ENCODE measurements at places on chromosomes 5 and 9.
A peak's percentile ranks its signal among the peaks of the same experiment; 100 is the strongest.

GRCh38 chr5:1540831-1541701 is 17.3 kb upstream of the LPCAT1 start:
- no peak for DNase-seq

DNA sequence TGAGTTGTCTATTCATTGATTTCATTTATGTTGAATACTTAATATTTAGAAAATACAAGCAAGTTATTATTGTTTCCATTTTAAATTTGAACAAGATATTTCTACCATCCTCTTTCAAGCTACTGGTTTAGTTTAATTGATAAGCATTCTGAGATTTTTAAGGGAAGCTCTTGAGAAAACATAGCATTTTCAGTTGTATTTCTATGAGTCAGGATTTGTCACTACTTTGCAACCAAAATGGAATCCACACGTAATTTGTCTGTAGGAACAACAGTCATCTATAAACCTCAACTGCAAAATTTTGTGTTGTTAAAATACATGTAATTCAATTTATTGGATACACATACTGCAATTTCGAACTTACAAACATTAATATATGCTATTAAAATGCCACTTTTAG is 74.0 kb downstream of the PRR16 start:
- DNase-seq: no peak

GRCh38 chr5:66993448-66993847 is 203.2 kb downstream of the CD180 start:
- DNase-seq: no peak

- DNase-seq: no peak
Measured at GRCh38 chr5:111070272-111071134, 1.0 kb upstream of the TSLP start.

DNA sequence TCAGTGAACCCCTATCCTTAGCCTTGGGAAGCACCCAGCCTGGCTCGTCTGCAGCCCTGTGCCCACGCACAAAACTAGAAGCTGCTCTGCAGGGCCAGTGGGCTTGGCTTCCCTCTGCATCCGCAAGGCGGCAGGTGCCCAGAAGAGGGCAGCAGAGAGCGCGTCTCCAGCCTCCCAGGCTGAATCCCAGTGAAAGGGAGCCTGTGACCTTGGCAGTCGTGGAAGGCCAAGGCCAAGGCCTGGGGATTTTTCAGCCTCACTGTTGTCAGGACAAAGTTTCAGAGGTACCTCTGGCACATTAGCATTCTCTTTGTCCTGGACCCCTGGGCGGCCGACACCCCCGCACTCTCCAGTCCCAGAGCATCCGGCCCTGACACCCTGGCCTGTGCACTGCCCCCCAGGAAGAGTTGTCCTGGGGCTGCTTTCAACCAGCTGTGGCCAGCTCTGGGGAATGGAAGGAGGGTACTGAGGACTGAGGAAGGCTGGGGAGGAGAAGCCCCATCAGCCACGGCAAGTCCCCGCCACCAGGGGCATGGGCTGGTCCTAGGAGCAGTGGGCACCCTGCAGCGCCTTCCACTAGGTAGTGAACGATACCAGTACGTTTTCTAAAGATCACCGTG is 63.6 kb upstream of the IL17B start:
- DNase-seq: peak; percentile 85

DNA sequence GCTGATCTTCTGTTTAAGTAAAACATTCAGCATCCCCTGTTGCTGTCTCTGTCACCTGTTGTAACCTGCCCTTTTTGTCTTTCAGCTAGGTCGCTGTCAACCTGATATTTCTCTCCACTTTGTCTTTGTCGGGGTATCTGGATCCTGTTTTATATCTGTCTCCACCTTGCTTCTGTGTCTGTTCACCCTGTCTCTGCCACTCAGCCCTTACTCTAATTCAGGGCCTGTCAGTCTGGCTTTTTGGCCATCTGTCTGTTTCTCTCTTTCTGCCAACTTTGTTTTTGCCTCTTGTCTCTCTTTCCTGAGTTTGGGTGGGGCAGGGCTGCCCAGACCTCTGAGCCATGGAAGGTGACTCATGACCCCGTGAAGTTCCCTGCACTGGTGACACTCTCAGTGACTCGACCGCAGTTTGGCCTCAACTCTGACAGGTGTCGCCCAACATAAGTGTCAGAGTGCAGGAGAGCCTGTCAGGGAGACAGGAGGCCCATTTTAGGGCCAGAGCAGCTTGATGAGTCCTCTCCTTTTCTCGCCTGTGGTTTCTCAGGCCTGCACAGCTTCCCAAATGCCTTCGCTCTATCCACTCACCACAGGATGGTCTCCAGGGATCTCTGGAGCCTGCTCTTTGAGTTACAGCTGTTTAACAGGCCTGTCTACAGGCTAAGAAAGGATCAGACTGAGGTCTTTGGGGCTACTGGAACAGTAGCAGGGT is 868 bp downstream of the ZBTB43 start:
- no peak for DNase-seq

GRCh38 chr5:159341906-159342310 is 11.6 kb upstream of the IL12B start:
- no peak for DNase-seq

DNA sequence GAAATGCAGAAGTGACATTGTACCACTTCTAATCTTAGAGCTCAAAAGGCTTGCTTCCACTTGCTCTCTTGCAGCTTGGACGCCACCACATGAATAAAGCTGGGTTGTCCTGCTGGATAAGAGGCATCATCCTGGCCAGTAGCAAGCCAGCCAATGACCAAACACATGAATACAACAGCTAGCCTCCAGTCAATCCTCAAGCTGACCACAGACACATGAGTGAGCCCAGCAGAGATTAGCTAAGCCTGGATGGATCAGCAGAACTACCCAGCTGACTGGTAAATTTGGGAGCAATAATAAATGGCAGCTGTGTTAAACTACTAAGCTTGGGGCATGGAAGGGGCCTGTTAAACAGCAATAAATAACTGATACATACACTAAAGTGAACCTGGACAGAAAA is 121.1 kb upstream of the SLC12A2 start:
- no peak for DNase-seq

DNA sequence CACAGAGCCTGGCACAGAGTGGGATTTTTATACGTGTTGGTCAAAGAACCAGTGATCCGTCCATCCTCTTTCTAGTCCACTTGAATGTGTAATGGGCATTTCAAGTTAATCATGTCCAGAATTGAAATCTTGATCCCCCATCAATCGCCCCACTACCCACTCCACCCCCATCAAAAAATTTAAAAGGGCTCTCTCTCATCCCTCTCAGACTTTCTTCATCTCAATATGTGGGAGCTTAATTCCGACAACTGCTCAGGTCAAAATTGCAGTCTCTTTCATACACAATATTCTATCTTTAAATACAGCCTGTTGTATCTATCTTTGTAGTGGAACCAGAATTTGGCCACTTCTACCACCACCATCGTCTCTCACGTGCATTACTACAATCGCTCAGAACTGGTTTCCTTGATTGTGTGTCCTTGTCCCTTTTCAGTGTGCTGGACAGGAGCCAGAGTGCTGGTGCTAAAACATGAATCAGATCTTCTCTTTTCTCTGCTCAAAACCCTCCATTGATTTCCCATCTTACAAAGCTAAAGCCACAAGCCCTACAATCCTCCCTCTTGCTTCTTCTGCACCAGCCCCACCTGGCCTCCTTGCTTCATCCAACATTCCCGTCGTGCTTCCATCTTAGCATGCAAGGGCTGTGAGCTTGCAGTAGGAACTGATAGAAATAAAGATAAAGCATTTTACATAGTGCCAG is 786 bp upstream of the KIF3A start:
- no peak for DNase-seq

DNA sequence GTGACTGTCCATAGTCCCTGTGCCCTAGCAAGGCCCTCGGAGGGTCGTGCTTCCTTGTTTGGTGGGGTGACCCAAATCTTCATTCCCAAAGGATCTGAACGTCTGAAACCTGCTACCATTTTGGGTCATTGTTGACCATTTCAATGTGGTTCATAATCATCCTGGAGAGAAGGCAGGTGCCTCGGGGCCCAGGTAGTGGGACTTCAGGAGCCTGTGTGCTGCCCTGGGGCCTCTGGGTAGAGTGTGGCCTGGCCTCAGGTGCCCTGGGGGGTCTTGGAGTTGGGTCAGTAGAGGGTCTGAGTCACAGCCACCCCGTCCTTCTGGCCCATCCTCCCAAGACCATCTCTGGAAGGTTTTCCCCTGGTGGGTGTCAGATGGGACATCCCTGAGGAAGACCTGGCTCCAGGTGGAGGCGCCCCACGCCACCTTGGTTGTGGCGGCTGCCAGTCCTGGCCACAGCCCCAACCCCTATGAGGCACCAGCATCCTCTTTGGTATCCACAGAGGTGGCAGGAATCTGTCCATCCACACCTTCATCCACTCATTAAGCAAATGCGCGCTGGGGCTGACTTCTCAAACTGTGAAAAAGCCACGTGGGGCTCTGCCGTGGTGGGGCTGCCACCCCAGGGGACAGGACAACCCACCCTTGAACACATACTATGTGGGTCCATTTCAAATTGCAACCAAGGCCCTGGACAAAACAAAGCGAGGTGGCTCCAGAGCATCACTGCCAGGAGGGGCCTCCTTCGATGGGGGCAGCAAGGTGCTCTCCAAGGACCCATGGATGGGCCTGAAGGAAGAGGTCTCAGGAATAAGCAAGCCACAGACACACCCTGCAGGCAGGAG is 41.6 kb upstream of the FCN1 start:
- DNase-seq: no peak

All from cerebellum (tissue), 4 donors.